ENCODE measurements at places on chromosomes 3 and 15.
A peak's percentile ranks its signal among the peaks of the same experiment; 100 is the strongest.

DNA sequence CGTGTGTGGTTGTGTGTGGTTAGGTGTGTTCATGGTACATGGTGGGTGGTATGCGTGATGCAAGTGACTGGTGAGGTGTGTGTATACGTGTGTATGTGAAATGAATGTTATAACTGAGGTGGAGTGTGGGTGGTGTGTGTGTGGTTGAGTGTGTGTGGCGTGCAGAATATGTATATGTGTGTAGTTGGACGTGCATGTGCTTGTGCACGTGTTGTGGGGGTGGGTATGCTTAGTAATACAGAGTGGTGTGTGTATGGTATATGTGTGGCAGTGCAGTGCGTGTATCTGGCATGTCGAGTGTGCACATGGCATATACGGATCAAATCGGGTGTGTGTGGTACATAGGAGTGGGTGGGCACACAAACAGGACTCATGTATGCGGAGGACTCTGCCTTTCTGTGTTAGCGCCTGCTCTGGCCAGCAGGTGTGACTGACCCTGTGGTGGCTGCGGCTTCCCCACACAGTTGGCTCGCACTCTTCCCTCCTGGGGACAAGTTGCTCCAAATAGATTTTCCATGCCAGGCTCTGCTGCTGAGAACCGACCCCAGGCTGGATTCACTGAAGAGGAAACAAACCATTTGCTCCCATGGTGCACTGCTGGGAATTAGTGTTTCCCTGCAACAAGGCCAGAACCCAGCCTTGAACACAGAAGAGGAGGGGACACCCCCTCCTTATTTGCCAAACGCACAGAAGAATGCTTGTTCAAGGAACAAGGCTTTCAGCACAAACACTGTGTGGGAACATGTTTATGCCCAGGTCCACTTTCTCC lies 1.2 kb upstream of the C3orf70 start:
- DNase-seq, result no peak

DNA sequence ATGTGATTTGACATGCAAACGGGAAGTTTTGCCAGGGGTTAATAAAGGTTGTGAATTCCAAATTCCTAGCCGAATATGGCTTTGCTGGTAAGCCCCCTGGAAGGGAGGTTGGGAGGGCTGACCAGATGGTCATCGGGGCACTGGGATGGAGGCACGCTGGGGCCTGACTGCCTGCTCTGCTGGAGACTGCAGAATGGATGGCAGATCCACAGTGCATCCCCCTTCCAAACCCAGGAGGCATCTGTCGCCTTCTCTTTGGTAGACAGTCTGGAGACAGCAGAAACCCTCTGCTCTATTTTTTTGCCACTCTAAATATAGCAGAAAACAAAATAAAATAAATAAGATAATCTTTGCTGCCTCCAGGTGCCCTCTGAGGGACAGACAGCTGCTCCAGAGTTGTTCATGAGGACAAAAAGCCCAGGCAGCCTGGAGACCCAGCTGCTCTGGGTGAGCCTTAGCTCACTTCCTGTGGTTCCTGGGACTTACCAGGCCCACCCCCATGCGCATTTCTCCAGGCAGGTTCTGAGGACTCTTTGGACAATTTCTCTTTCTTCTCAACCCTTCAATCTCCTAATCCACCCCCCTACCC lies 6.1 kb upstream of the SPTBN5 start:
- DNase-seq, result no peak

DNA sequence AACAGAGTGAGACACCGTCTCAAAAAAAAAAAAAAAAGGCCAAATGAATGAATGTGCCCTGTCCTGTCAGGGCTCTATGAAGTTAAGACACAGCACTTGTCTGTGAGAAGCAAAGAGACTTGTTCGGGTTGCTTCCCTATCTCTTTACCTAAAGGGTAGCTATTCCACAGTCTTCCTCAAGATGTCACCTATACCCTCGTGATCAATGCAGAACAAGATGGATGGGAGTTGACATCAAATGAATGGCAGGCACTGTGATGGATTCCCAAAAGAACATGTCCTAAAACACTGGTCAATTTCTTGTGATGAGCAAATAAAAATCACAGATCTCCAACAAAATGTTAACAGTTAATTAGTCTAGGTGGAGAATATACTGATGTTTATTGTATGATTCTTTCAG lies 9.5 kb downstream of the TADA3 start:
- DNase-seq, result peak; percentile 61

- DNase-seq, result no peak
These were observed 1444.5 kb upstream of the CADM2 start for GRCh38 chr3:83514130-83514914.

DNA sequence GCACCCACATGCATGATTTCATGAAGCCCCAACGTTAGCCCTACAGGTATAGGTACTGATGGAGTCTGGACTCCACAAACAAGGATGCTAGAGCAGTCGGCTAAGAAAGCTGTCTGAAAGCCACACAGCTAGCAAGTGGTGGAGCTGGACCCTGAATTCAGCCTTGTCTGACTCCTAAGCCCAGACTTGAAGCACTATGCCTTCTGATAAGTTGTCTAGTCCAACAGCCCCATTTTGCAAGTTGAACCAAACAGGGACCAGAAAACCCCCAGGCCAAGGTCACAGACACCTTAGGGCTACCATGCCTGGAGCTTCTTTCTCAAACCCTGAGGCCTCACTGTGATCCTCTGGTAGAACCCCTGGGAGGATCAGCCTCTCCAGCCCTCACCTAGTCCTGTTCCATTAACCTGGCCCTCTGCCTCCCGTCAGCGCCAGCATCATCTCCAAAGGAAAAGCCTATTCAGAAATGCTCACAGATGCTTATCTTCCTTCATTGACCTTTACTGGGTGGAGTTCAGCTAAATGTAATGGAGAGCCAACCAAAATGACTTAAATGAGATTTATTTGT lies 1.7 kb upstream of the SLCO2A1 start:
- no peak for DNase-seq

GRCh38 chr3:164737174-164737573 lies 341.1 kb downstream of the SI start:
- DNase-seq, result no peak

- no peak for DNase-seq
These were observed 98.9 kb downstream of the ULK4 start for GRCh38 chr3:41863024-41863423.

GRCh38 chr15:80787316-80787715 lies 8.1 kb downstream of the CEMIP start:
- DNase-seq, result no peak

DNA sequence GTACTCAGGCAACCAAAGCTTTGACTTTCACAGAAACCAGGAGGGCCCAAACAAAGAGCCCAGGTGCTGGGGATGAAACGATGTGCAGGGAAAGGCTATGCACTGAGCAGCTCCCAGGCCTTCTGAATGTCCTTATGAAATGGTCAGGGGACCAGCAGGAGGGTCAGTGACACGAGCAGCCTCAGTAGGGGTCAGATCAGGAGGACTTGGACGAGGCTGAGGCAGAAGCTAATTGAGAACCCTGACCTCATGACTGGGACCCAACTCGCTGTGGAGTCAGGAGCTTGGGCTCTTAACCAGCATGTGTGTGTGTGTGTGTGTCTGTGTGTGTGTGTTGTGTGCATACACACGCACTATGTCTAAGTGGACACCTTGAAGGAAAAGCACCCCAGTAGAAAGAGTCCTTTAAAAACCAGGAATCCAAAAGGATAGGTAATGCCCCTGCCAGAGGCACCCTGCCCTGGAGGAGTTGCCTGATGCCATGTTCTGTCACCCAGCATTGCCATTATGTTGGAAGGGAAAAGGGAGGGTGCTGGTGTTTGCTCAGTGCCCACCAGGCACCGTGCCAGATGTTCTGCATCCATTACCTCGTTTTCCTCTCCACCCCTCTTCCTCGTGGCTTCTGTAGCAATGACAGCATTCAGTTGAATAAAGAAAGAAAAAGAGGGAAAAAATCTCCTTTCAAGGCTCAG lies 50.9 kb downstream of the CORO2B start:
- DNase-seq, result no peak

- peak; percentile 62 for DNase-seq
These were observed 61.4 kb downstream of the GOLIM4 start for GRCh38 chr3:168034152-168034928.

DNA sequence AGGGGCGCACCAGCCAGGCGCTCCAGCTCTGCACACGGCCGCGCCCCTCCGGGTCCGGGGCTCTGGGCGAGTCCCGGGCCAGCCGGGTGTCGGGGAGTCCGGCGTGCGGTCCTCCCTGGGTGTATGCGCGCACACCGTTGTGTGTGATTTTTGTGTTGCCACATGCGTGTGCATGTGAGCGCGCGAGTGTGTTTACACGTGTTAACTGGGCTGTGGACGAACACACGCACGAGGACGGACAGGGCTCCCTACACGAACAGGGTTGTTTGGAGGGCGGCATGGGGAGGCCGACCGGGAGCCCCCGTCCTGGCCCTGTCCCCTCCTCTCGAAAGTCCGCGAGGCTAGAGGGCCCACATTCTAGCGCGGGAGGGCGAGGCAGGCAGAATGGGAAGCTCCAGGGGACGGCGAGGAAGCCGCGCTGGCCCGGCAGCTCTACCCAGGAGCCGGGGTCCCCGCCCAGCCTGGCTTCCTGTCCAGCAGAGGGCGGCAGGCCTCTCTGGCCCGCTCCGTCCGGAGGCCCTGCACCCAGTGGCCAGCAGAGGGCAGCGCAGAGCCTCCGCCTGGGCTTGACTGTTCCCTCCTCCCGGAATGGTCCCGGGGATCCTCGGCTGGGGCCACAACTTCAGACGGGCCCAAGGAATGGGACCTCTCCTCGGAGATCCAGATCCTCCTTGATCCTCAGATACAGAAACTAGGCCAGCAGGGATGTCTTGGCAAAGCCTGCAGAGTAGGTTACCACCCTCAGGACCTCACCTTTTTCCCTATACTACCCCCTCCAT lies 611 bp upstream of the LINGO1 start:
- DNase-seq, result peak; percentile 72

DNA sequence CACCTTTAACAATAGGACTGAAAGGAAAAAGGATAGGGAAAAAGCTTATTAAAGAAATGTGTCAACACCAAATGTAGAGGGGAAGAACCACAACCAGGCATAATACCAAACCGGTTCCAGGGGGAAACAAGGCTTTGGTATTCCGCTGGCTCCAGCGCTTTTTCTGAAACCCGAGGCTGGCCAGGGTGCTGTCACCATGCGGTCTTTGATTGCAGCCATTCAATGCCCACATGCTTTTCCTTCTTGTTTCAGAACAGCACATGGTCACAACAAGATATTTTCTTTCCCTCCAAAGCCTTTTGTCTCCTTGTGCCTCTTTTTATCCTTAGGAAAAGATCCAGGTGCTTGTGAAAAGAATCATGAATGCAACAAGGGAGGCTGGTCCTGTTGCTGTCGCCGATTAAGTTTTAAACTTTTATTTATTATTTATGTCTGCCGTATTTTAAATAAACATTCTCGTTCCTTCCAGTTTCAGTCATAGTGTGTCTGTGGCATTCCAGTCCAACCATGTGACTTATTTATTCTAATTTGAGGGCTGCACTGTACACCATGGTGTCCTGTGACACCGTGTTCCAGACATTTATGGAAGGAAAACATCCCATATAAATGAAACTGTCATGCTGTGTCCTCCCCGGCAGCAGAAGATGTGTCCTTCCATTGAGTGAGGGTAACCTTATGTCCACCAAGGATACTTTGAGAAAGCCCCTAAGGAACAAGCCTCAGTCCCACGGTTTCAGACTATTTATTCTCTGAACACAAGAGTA lies 41.1 kb downstream of the CCK start:
- DNase-seq, result no peak

DNA sequence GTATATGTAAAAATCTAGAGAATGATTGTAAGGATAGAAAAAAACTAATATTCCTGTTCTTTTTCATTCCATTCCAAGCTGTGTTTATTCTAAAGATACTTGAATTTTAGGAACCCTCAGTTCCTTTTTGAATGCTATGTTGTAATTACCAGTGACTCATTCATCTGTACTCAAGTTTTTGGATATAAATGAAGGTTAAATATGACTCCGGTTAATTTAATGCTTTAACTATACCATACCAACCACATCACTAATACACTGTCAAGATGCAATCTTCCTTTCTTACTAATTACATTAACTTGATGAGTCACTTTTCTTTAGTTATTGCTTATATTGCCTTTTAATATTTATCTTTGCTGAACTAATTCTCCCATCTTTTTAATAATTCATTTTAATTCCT lies 68.8 kb upstream of the ZNF148 start:
- DNase-seq, result no peak

DNA sequence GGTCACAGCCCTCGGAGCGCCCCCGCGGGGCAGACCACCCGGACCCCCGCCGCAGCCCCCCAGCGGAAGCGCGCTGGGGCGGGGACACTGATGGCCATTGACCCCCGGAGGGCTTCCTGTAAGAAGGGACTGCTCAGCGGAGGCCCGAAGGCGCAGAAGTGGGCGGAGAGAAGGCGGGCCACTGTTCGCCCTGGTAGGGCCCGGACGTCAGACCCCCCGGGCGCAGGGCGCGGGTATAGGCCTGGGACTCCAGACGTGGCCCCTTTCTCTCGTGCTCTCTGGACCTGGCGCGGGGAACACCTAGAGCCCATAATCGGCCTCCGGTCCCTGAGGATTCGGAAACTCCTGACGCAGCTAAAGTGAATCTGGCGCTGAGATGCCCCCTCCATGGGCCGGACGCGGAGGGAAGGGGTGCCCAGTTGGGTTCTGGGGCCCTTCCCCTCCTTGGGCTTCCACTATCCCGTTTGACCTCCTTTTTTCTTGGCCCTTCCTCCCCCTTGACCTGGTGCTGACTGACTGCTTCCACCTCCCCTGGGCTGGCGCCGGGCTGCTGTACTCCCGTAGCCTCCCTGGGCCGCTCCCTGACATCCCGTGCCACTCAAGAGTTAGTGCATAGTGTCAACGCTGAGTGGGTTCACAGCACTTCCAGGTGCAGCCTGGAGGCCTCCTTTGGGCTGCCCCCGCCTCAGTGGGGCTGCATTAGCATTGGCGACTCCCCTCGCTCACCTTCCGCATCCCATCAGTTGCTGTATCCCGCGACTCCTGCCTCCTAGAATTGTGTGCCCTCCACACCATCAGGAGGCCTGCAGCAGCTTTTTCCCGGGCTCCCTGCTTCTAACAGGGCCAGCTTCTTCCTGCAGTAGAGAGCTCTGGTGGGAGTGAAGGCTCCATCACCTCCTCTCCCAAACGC lies 694 bp downstream of the ABTB1 start:
- DNase-seq, result peak; percentile 52

DNA sequence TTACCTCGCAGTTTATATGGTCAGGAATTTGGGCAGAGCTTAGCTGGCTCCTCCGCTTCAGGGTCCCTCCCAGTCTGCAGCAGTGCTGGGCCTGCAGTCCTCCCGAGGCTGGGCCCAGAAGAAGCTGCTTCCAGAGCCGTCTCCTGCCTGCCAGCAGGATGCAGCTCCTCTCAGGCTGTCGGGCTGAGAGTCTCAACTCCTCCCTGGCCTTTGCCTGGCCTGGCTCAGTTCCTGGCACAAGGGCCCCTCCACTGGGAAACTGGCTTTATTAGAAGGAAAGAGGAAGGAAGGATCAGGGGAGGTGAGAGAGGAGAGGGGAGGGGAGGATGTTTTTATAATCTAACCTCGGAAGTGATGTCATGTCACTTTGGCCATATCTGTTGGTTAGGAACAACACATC lies 72.8 kb downstream of the GABRG3 start:
- DNase-seq, result no peak

- peak; percentile 84 for DNase-seq
These were observed 424 bp downstream of the HAUS2 start for GRCh38 chr15:42549032-42549491.

GRCh38 chr3:41195946-41196345 lies 3.4 kb upstream of the CTNNB1 start:
- DNase-seq, result no peak

GRCh38 chr3:16864610-16865313 lies 20.0 kb upstream of the PLCL2 start:
- no peak for DNase-seq

- DNase-seq, result no peak
These were observed 10.5 kb downstream of the CSK start for GRCh38 chr15:74792227-74793016.
